Activated T-cell treated with anti-CD3 and anti-CD28 coated beads for 4 hours (primary cell): ENCODE measurements at places on chromosomes 4 and X.

DNA sequence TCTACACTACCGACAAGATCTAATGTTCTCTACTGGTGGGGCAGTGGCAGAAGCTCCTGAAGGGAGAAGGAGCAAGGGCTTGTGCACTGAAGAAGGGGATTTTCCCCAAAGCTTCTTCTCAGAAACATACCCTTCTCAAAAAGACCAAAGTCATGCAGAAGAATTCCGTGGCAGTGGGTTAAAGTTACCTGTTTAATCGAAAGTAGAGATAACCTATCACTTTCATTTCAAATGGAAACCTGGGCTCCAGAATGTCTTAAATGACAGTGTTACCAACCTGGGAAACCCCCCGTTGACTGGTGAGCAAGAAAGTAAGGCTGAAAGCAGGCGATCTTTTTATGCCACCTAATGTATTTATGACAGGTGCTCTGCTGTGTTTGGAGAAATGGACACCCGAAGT is 92.5 kb upstream of the TEX13D start:
- peak; percentile 22 for DNase-seq

GRCh38 chr4:85369703-85370380 is 105.1 kb upstream of the ARHGAP24 start:
- DNase-seq, result no peak

GRCh38 chr4:126451237-126451873 is 1136.6 kb downstream of the FAT4 start:
- no peak for DNase-seq

DNA sequence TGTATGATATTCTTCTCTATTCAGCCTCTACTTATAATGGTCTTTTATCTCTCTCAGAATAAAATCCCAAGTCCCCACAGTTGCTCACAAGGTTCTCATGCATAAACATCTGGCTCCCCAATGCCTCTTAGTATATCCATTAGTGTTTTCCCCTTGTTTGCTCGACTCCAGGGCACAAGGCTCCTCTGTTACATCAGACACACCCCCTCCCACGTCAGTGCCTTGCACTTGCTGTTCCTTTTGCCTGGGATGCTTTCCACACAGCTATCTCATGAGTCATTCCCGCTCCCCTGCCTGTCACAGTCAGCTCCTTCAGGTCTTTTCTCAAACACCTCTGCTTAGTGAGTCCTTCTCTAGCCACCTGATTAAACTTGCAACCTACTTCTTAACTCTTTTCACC is 260.2 kb downstream of the IL1RAPL1 start:
- DNase-seq, result no peak

DNA sequence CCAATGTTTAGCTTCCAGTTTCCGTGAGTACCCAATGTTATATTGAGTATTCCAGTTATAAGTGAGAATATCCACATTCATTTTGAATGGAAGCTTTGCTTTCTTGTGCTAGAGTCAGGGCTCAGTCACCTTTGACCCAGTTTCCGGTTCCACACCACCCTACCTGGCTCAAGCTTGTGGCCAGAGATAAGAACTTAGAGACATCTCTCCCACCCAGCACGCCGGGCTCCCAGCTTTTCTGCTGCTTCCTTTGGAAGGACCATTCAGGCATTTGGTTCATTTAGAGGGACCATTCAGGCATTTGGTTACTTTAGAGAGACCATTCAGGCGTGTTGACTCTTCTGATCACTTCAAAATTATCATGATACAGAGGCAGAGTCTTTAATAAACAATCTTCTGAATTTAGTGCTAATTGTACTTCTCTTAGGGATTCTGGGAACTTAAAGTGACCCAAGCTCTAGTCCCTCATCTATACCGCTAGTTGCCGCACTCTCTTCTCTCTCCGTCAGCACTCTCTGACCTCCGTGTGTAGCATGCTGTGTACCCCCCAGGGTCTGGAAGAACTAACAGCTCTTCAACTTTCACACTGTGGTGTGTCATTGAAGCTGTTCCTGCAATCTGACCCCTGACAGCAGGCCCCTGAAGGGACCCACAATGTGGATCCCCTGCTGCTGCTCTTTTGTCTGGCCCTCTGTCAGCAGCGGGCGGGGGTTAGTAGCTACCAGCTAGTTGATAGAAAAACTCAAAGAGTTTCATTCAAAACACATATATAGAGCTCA is 943.1 kb downstream of the ARAP2 start:
- no peak for DNase-seq

GRCh38 chrX:155662282-155662681 is 49.5 kb upstream of the TMLHE start:
- DNase-seq, result no peak

- DNase-seq, result no peak
Observed at GRCh38 chrX:83759872-83760271, 101.1 kb upstream of the CYLC1 start.

DNA sequence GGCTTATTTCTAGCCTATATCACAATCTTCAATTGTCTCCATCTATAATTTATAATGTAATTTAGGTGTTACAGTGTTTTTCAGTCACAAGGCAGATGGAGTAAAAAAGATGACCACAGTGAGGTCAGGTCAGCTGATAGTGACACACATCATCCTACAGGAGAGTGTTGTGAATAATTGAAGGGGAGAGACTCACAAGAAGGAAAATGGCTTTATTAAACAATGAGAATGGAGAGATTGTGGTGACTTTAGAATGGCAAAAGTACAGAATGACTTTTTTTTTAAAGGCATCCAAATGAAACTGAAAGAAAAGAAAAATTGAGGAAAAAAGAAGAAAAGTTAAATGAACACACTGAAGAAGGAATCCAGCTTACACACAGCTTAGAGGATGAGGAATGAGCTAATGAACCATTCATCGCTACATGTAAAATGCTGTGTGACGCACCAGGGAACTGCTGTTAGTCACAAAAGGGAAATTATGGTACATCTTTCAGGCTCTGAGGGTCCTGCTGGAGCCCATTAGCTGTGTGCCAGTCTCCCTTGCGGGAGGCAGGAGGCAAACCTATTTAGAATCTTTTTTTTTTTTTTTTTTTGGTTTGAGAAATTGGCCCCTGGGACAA is 56.6 kb downstream of the SPRY1 start:
- DNase-seq, result no peak

DNA sequence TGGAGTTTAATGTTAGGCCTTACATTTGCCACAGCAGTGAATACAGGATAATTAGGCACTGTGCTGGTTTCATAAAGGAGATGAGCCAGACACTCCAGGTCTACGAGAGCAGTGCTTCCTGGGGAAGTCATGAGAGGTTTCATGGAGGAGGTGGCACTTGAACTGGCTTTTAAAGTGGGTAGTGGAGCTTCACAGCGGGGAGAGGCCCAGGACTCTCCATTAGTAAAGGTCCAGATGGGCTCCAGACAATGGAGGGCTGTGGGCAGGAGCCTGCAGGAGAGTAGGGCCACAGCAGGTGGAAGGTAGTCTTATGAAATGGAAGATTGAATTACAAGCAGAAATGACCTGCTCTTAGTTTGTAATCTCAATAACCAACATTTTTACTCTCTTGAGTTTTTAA is 29.0 kb downstream of the CLDN22 start:
- no peak for DNase-seq

- DNase-seq, result no peak
Observed at GRCh38 chr4:46196086-46196485, 72.2 kb upstream of the GABRG1 start.

DNA sequence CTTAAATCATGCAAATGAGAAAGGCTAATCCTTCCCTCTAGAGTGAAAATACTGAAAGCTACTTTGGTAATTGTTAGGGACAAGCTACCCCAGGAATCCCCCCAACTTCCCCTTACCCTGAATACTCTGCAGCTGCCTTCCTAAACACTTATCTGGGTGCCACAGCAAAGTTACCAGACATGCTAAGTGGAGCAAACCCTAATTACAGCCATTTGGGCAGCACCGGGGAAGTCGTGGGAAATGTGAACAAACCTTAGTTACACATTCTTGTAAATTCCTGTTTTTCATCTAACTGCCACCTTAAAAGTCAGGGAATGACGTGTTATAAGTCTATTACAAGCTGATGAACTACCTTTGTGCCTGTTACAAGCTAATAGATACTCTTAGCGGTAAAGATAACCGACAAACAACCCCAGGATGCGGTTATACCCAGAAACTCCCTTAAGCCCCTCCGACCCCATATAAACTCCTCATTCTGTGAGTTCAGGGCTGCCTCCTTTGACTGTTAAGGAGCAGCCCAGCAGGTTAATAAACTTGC is 66.0 kb upstream of the PLAC8 start:
- no peak for DNase-seq

GRCh38 chr4:48184882-48185281 is 50.8 kb upstream of the TXK start:
- DNase-seq, result no peak

DNA sequence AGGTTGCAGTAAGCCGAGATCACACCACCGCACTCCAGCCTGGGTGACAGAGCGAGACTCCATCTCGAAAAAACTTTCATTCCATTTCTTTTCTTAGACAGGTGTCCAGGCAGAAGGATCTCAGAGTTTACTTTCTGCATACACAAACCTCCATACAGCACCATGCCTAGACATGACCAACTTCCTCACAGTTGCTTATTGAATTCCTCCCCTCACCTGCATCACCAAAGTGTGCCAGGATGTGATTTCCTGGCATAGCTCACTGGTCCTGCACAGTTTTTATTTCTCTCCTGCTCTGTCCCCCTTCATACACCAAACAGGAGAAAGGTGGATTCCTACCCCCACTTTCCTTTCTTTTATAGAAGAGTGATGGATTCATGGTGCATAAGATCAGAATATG is 34.7 kb upstream of the PPARGC1A start:
- no peak for DNase-seq

- DNase-seq, result no peak
Observed at GRCh38 chr4:6221301-6221850, 21.0 kb upstream of the JAKMIP1 start.

GRCh38 chr4:108531461-108531860 is 88.9 kb upstream of the RPL34 start:
- DNase-seq, result no peak

- DNase-seq, result peak; percentile 54
Observed at GRCh38 chr4:879729-880077, 52.4 kb downstream of the GAK start.

DNA sequence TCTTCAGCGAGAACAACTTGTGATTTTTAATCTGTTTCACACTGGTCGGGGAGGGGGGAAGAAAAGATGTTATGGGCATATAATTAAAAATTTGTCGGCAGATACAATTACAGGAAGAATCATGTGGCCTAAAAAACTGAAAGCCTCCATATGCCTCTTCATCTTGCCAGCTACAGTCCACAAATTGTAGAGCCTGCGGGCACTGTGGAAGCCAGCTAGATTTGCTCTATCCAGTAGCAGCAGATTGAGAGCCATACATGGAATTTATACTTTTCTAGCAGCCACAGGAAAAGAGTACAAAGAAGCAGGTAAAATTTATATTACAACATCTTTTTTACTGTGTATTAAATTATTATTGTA is 147.3 kb downstream of the TBL1X start:
- DNase-seq, result no peak

- DNase-seq, result no peak
Observed at GRCh38 chr4:151004222-151004621, 10.9 kb downstream of the LRBA start.

GRCh38 chrX:48575642-48576041 is 1.4 kb downstream of the RBM3 start:
- DNase-seq, result no peak

- DNase-seq, result no peak
Observed at GRCh38 chr4:128682942-128683666, 126.4 kb upstream of the JADE1 start.

DNA sequence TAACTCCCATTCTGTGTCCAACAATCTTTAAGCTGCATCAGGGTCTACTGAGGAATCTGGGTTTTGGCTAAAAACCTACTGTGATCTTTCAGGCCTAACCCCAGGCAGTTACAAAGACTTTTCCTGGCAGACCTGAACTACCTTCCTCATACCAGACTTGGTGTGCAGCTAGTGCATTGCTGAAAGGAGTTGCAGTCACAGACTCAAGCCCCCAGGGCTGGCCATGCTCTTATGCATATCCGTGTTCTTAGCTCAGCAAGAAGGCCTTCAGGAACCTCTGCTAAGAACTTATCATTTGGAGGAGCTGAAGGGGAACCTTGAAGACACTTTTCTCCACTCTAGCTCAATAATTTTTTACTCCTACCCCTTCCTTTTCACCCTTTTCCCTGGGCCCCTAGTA is 147.5 kb downstream of the INPP4B start:
- DNase-seq, result no peak
